ENCODE measurements at places on chromosomes 2 and 18.

- DNase-seq = no peak
Measured at GRCh38 chr2:107534926-107535325, 291.8 kb upstream of the RGPD4 start.

DNA sequence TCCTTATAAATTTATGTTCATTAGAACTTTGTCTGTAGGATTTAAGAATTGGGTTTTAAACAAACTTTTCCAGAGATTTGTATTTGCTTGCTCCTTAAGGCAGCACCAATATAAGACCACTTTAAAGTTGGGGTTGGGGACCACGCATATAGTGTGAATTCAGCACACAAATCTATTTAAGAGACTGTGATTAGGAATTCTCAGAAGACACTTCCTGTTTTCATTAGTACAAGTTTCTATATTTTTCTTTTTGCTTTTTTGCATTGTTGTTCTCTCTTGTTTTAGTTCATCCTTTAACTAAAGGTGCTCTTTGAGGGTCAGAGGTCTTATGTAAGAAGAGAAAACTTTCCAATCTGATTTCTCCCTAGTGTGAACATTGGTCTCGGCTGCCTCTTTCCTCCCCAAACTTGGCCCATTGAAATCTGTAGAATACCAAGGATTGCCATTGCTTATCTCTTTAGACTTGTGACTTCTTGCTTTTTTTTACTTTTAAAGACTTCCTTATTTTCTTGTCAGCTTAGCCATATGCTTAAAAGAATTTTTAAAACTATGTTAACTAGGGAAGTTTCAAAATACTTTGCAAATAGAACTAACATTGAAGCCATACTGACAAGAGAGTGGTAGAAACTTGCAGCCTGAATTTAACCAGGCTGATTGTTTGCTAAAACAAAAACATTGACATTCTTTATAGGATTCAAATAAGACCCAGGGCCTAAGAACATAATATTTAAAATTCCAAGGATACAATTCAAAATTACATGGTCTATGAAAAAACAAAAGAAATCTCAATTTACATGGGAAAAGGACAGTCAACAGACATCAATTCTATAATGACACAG lies 264.1 kb upstream of the FN1 start:
- DNase-seq = no peak

DNA sequence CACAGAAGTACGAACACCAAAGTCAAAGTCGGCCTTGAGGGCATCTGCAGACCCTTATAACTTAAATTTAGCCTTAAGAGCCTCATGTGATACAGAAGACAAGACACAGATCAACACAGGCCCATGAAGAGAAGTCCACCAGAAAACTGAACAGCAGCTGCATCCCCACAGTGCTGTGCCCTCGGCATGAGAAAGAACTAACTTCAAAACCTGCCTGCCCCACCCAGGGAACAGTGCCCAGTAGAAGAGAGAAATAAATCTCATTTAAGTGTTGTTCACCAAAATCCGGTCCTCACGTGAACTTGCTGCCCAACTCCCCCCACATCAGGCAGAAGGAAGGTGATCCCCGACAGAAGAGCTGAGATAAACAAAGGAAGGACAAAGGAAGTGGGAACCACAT lies 73.7 kb downstream of the PXDN start:
- DNase-seq = no peak

- DNase-seq = no peak
Measured at GRCh38 chr2:168671932-168672331, 130.5 kb upstream of the NOSTRIN start.

DNA sequence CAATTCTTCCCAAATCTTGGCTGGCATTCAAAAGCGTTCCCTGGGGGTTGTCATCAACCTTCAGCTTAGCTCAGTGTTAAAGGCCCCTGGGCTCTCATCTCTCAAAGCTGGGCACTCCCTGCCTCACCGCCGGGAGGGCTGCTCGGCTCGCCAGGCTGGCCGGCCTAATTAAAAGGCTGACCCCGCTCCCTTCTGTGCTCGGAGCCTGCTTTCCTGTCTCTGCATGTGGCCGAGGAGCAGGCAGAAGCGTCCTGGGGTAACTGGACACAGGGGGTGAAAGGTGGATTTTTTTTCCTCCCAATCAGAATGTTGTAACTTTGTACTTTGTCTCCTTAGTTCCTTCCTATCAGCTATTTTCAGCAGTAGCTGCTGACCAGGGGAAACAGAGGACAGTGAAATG lies 231.1 kb downstream of the GBX2 start:
- no peak for DNase-seq

- DNase-seq = no peak
Measured at GRCh38 chr2:100870652-100871531, 51.0 kb downstream of the NPAS2 start.

GRCh38 chr18:13559754-13560153 lies 166.6 kb downstream of the FAM210A start:
- no peak for DNase-seq

DNA sequence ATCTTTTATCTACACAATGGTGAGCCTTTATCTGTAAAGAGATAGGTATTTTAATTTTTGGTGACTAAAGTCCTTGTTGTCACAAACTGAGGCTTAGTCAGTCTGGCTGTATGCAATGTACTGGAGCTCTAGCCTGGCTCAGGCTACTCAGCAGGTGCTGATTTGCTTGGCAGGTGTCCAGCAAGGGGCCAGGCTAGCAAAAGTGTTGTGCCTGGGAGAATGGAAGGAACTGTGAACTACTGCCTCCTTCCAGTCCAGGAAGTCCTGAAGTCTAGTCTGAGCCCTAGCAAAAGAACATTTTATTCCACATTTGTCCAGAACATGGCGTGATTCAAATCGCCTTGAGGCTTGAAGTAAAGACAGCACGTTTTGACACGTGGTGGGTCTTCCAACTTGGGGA lies 260.5 kb downstream of the CCDC85A start:
- DNase-seq = no peak

All from activated naive CD4-positive, alpha-beta T cell (primary cell).